Activated T-cell treated with anti-CD3 and anti-CD28 coated beads, Interleukin-2, amount 50 U/mL, for 4 hours (primary cell): ENCODE measurements at places on chromosomes 2 and 18. TPM values are rescaled to one million over a fixed set of nuclear protein-coding genes. Genes with fewer than 3 reads are reported as not detected.

CNTNAP5 gene
- not detected for total RNA-seq

CFAP221 gene
- total RNA-seq, result not detected

RUFY4 gene
- total RNA-seq, result 0.38 TPM

RBMS1 gene
- 63.4 TPM for total RNA-seq

SPOPL gene
- 23.8 TPM for total RNA-seq
